ENCODE measurements at places on chromosomes 4 and X.

- no peak for DNase-seq
These were observed 23.9 kb downstream of the STIM2 start for GRCh38 chr4:26884486-26884988.

DNA sequence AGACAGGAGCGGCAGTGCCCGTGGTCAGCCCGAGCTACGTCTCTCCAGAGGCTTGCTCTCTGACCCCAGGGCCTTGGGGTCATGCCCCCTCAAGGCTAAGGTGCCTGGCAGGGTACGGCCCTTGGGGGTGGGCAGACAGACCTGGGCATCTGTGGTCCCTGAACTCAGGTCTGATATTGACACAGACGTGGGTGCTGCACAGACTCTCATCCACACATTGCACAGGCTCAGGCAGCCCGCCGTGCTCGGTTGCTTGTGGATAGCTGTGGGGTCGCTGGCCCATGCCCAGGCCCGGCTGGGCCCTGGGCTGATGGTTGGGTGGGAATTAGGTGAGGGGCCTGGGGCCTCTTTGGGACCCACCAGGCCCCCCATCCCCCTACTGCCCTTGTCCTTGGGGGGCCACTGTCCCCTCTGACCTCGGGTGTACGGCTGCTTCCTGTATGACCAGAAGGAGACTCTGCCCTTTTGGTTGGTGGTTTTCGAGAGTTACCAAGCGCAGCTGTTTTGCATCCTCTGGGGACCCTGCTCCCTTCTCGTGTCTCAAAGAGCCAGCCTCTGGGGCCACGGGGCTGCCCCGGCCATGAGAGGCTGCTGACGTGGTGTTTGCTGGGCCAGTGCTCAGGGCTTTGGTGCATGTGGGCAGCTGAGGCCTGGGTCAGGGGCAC lies 10.1 kb downstream of the FGFRL1 start:
- DNase-seq, result no peak

GRCh38 chr4:128827296-128827695 lies 17.8 kb downstream of the JADE1 start:
- no peak for DNase-seq

DNA sequence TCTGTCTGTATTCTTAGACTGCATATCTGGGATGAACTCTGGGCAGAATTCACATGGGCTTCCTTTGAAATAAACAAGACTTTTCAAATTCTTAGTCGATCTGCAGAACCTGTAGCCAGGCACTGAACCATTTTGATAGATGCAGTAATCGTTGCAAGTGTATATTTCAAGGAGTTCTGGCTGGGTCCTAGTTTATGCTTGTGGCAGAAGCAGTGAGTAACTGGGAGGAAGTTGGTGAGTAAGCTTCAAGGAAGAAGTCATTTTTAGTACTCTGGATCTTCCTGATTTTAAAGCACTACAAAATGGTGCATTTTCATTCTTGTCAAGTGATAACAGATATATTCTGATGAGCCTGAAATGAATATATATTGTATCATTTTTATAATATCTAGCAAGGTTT lies 9.5 kb downstream of the HPRT1 start:
- no peak for DNase-seq

DNA sequence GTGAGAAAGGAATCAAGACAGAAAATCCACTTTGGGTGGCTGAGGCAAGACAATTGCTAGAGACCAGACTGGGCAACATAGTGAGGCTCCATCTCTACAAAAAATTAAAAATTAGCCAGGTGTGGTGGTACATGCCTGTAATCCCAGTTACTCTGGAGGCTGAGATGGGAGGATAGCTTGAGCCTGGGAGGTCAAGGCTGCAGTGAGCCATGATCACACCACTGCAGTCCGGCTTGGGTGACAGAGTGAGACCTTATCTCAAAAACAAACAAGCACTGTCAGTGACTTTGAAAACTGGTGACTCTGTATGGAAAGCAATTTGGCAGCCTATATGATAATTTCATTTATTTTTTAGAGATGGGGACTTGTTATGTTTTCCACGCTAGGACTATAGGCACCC lies 2.3 kb upstream of the ELOVL6 start:
- no peak for DNase-seq

GRCh38 chr4:7477695-7478094 lies 43.0 kb upstream of the PSAPL1 start:
- no peak for DNase-seq

DNA sequence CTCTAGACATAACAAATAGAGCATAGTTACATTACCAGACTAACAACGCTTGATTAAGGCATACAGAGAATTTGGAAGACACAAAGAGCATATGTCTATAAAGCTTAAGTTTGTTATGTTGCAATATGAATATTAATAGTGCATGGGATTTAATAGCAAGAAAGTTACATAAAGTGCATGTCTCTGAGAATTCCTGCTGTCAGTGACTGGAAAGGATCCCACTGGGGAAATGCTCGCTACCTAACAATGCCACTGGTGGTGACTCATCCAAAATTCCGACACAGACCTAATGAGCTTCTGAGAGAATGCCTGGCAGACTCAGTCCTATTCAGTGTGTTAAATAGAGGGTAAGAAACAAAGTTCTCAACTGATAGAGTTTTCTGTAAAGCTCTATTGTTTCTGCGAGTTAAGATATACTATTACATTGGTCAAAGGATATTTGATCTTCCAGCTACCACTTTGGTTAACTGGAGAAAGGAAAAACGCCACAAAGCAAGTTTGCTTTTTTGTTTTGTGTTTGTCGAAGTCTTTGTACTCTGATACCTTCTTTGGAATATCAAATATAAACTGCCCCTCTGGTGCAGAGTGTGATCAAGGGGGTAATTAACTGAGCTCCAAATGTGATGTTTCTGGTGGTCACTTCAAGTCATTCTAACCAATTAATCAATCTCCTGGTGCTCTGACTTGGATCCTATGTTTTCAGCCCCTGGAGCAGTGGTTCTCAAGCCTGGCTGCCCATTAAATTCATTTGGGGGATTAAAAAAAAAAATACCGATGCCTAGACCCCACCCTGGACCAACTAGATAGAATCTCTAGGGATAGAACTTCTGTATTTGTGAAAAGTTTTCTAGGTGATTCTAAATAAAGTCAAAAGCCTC lies 107.9 kb downstream of the PALLD start:
- no peak for DNase-seq

DNA sequence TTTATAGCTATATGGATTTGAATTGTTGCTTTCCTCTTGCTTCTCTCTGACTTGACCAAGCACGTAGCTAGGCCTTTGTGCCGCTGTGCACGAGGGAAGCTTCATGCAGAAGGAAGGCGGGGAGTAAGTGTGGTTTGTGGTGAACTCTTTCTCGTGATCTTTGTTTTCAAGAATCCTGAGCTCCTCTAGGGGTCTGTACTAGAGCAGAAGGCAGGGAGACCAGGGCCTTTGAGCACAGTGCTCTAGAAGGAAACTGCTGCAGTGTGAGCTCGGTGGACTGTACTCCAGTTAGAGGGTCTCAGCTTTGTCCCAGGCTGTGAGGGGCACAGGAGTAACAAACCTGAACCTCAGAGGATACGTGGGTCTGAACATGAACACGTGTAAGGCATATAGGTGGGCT lies 49.0 kb downstream of the AGA start:
- DNase-seq, result no peak

- peak; percentile 36 for DNase-seq
These were observed at the start of gene MAGED2 for GRCh38 chrX:54807524-54808108. MAGED2 (plus strand) TSS chrX:54807745; CDS start chrX:54809332, 1,587 bp downstream.

DNA sequence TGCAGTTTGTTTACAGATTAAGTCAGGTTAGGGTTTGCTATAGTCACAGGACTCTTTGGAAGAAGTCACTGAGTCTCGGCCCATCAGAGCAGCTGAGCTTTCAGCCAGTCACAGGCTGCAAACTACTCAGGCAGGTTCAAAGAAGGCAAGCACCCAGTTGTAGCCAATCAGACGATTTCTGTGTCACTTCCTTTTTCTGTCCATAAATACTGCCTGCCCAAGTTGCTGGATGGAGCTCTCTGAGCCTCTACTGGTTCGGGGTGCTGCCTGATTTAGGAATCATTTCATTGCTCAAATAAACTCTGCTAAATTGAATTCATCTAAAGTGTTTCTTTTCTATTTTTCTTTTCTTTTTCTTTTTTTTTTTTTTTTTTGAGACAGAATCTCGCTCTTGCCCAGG lies 7.3 kb upstream of the SH3BP2 start:
- no peak for DNase-seq

GRCh38 chr4:13710246-13710885 lies 82.8 kb upstream of the BOD1L1 start:
- DNase-seq, result no peak

DNA sequence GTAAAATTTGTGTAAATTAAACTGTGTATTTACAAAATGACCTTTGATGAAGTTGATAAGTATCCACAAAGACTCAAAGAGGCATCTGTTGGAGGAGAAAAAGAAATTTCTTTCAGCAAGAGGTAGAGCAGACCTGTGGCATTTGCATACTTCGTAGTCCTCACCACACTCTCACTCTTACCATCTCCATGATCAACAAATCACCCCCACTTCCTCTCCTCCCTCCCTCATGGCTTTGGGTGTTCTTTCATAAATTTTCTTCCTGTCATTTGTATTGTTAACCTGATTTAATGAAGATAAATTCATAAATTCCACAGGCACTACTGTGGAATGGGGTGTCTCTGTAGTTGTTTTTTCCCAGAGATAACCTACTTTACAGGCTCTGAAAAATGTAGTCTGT lies 366.5 kb downstream of the ZNF674 start:
- DNase-seq, result no peak

- no peak for DNase-seq
These were observed 815 bp downstream of the FAM53A start for GRCh38 chr4:1683261-1683735.

- DNase-seq, result peak; percentile 59
These were observed 115.2 kb upstream of the LNX1 start for GRCh38 chr4:53706422-53707032.

DNA sequence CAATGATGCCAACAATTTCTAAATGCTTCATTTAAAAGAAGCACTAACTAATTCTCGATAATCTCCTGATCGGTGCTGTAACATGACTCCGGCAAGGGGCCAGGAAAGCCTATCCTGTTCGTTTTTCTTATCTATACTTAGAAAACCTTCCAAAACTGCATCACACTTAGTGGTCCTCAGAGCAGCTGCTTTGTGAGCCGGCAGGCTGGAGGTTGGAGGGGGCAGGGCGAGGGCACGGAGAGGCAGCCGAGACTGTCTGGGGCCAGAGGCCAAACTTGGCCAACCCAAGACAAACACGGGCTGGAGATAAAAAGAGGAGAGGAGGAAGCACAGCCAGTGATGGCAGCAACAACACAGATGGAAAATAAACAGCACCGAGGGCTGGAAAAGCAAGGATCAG lies 455.7 kb downstream of the BCOR start:
- peak; percentile 29 for DNase-seq

- no peak for DNase-seq
These were observed 109.3 kb downstream of the HMX1 start for GRCh38 chr4:8762356-8762755.

GRCh38 chr4:26326791-26327190 lies 6.0 kb downstream of the RBPJ start:
- DNase-seq, result no peak

DNA sequence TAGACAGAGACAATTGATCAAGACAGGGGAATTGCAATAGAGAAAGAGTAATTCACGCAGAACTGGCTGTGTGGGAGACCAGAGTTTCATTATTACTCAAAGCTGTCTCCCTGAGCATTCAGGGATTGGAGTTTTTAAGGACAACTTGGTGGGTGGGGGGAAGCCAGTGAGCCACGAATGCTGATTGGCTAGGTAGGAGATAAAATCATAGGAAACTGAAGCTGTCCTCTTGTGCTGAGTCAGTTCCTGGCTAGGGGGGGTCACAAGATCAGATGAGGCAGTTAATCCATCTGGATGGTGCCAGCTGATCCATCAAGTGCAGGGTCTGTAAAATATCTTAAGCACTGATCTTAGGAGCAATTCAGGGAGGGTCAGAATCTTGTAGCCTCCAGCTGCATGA lies 358.6 kb downstream of the GPM6A start:
- no peak for DNase-seq

- no peak for DNase-seq
These were observed 2.0 kb upstream of the TMPRSS11D start for GRCh38 chr4:67885762-67886161.

- DNase-seq, result peak; percentile 1
These were observed 388.4 kb upstream of the SPOCK3 start for GRCh38 chr4:167622481-167623240.

DNA sequence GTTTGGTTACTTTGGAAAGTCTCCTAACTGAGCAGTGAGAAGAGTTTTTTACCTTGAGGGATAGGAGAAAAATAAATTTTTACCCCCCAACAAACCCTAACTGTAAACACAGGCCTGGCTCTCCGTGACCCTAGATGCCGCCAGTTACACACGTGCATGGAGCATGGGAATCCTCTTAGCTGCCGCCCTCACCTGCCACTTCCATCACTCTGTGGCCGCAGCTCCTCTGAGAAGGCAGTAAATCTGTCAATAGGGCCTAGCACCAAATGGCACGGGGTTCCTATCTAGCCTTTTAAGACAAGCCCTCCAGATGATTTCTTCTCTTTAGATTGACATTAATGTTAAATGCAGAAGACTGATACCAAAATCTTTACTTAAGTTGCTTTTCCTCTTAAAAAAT lies 330.3 kb upstream of the FAM241A start:
- DNase-seq, result no peak

- no peak for DNase-seq
These were observed 74.9 kb downstream of the GPC3 start for GRCh38 chrX:133910539-133910938.

- no peak for DNase-seq
These were observed 95.5 kb downstream of the MXRA5 start for GRCh38 chrX:3250966-3251365.

DNA sequence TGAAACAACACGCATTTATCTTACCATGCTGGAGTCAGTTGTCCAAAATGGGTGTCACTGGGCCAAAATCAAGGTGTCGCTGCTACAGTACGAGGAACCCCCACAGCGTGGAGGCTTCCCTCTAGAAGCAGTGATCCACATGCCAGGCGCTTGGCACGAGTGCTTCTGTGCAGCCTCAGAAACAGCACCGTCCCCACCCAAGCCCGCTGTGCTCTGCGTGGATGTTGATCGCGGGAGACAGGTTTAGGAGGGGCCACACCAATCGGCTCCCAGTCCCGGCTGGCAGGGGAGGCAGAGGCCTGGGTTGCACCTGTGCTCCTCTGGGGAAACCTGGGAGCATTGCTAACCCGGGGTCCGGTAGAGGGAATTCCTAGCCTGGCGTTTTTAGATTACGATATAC lies 165.5 kb upstream of the PSAPL1 start:
- DNase-seq, result no peak

DNA sequence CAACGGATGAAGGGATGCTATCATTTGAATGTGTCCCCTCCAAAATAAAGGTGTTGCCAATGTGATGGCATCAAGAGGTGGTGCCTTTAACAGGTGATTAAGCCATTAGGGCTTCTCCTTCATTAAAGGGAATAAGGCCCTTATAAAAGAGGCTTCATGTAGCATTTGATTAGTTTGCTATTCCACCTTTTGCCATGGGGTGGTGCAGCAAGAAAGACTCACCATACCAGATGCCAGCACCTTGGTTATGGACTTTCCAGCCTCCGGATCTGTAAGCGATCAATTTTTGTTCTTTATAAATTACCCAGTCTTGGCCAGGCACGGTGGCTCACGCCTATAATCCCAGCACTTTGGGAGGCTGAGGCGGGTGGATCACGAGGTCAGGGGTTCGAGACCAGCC lies 7.9 kb upstream of the SLC25A43 start:
- no peak for DNase-seq

- no peak for DNase-seq
These were observed 81.0 kb downstream of the SORBS2 start for GRCh38 chr4:185730849-185731608.
